ENCODE measurements at places on chromosomes 3 and 15.

DNA sequence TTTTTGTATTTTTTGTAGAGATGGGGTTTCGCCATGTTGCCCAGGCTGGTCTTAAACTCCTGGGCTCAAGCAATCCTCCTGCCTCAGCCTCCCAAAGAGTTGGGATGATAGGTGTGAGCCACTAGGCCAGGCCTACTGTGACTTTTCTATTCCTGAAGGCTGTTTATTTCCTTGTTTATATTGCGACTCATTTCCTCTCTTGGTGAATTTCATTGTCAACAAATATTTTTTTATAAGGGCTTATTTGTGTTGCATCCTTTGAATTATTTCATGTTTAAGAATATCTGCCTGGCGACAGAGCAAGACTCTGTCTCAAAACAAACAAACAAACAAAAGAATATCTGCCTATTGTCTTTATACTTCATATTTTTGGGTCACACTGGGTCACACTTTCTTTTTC, 29.4 kb upstream of the MCCC1 start:
- DNase-seq: no peak

GRCh38 chr3:39196671-39197356, 4.4 kb upstream of the XIRP1 start:
- DNase-seq: peak; percentile 37

- DNase-seq: peak; percentile 1
These were observed 617.6 kb upstream of the UBE2E2 start for GRCh38 chr3:22585504-22585903.

GRCh38 chr3:54157860-54158259, 35.5 kb downstream of the CACNA2D3 start:
- DNase-seq: no peak

DNA sequence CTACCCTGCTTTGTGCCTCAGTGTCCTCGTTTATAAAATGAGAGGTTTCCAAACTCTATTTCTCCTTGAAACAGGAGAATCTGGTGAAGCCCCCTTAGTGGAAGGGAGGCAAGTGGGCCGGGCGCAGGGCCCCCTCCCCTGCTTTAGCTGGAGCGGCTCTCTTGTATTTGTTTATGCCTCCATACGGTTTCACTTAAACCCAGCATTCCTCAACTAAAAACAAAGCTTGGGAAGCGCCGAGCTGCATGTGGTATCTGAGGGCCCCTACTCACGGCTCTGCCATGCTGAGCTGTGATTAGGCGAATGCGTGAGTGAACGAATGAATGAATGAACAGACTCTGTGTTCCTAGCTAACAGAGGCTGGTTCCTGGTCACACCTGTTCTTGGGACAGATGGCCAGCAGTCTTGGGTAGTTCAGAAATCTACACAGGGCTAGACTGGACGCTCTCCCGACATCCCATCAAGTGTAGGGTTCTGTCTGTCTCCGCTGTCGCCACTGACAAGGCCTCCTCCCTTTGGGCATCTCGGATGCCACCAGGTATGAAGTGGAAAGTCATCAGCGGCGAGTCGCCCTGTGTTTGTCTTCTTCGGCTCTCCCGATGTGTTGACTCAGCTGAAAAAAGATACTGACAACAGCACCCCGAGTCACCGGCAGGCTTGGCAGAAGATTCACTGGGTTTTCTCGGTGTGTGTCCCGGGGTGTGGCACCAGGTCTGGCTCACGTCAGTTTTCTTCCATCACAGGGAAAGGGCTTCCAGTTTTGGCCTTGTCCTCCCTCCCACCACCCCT, 42.4 kb upstream of the VPS8 start:
- no peak for DNase-seq

- no peak for DNase-seq
These were observed 2.5 kb downstream of the RORA start for GRCh38 chr15:61226361-61227256.

DNA sequence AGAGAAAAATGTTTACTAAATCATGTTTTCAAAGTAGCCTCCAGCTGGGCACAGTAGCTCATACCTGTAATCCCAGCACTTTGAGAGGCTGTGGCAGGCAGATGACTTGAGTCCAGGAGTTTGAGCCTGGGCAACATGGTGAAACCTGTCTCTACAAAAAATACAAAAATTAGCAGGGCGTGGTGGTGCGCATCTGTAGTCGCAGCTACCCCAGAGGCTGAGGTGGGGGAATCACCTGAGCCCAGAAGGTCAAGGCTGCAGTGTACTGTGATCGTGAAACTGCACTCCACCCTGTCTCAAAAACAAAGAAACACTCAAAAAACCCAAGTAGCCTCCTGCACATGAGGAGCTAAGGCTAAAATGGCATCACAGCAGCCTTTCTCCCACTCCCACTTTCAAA, 1.6 kb upstream of the PPIB start:
- no peak for DNase-seq

DNA sequence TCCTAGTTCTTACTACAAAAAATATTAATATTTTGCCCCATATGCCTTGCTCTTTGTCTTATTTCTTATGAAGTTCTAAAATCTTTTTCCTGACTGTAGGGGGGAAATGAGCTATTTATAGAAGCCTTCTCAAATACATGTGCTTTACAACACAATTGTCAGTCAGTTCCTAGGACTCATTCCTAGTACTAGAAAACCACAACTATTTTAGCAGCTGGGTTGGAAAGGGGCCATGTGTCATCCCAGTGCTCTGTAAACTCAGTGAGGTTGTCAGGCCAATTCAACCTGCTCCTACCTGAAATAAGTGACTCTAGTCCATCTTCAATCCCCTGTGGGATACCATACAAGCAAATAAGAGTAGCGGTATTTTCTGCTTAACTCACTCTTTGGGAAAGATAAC, 153.8 kb downstream of the ULK4 start:
- peak; percentile 79 for DNase-seq

DNA sequence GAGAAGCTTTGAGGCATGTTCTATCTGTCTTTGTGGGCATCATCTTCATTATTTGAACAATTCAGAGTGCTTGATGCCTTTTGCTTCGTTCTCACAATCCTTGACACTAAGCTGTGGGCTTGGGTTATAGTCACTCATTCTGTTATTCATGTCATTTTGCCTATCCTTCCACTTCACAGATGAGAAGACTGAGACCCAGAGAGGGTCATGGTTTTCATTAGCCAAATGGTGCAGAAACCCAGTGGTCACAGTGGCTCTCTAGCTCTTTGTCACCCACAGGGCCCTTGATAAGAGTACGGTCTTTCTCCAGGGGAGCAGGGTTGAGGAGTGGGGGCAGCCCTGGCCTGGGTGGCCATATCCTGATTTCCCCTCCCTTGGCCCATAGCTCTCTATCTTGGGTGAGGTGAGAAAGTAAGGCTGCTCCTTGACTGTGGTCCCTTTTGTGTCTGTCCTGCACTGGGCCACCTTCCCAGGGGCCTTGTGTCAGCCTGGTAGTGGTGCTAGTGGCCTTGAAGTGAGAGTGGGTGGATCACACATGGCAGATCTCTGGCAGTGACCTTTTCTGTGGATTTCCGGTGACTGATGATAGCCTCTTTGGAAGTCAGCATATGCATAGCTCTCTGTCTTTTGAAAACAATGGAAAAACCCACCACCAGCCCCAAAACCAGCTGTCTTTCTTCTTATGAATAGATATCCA, 130.1 kb downstream of the IGF1R start:
- DNase-seq: no peak

- no peak for DNase-seq
These were observed 349 bp downstream of the PPIB start for GRCh38 chr15:64162478-64162868.

DNA sequence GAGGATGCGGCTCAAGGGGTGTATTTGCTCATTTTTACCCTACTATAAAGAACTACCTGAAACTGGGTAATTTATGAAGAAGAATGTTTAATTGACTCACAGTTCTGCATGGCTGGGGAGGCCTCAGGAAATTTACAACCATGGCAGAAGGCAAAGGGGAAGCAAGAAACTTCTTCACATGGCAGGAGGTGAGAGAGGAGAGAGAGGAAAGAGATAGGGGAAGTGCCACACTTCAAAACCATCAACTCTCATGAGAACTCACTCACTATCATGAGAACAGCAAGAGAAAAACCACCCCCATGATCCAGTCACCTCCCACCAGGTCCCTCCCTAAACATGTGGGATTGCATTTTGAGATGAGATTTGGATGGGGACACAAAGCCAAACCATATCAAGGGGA, 192.7 kb downstream of the DIPK2A start:
- no peak for DNase-seq

GRCh38 chr15:39414201-39414600, 166.7 kb upstream of the THBS1 start:
- DNase-seq: no peak

DNA sequence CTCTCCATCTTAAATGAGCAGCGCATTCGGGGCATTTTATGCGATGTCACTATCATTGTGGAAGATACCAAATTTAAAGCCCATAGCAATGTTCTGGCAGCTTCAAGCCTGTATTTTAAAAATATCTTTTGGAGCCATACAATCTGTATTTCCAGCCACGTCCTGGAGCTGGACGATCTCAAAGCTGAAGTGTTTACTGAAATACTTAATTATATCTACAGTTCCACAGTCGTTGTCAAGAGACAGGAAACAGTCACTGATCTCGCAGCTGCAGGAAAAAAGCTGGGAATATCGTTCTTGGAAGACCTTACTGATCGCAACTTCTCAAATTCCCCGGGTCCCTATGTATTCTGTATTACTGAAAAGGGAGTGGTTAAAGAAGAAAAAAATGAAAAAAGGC, 44.4 kb upstream of the RASA2 start:
- no peak for DNase-seq

GRCh38 chr3:149170672-149171071, 41.2 kb downstream of the HPS3 start:
- no peak for DNase-seq

- peak; percentile 58 for DNase-seq
These were observed 14.8 kb upstream of the LCTL start for GRCh38 chr15:66580643-66581042.

- no peak for DNase-seq
These were observed 89.9 kb upstream of the CHL1 start for GRCh38 chr3:106619-107018.

DNA sequence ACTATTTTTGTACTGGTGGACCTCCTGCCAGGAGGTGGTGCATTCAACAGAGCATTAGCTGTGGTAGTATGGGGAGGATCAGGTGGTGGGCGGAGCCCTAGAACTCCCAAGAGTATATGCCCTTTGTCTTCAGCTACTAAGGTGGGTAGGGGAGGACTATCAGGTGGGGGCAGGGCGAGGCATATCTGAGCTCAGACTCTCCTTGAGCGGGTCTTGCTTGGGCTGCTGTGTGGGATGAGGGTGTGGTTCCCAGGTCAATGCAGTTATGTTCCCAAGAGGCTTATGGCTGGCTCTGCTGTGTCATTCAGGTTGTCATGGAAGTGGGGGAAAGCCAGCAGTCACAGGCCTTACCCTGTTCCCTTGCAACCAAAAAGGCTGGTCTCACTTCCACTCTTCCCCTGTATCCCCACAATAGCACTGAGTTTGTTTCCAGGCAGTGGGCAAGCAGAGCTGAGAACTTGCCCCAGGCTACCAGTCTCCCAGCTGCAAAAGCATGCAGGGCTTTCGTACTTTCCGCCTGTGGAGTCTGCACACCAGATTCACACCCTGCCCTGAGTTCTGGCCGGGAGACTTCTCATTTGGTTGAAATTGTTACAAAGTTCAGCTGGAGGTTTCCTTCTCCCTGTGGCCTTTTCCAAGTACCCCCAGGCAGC, 93.7 kb upstream of the DPPA4 start:
- no peak for DNase-seq

- no peak for DNase-seq
These were observed 894.6 kb downstream of the PLOD2 start for GRCh38 chr3:145266368-145266767.

GRCh38 chr15:59174835-59175831, 31.5 kb upstream of the LDHAL6B start:
- DNase-seq: peak; percentile 68

GRCh38 chr3:116440196-116440595, 5.1 kb downstream of the LSAMP start:
- no peak for DNase-seq

GRCh38 chr3:30578479-30578878, 27.9 kb upstream of the TGFBR2 start:
- peak; percentile 95 for DNase-seq

DNA sequence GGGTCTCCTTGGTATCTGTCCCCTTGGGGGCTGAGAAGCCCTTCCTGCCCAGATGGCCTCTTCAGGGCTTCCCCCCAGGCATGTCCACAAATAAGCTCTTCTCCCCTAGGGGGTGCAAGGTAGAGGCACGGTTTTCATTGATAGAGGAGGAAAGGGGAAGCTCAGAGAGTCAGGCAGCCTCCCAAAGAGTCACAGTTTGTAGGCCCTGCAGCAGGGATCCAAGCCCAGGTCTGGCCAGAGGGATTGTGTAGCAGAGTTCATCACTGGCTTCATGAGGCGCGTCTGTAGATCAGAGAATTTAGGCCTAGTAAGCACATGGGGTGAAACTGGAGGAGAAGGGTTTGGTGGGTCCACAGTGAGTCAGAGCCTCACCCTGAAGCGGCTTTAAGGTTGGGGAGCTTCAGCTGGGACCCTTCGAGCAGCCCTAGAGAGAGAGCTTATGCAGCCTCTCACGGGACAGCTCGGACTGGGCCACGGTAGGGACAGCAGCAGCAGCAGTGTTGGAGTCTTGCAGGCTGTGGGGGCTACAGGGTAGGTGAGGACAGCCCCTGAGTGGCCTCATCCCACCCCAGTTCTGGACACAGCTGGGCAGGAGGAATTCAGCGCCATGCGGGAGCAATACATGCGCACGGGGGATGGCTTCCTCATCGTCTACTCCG, 37.5 kb upstream of the ESYT3 start:
- DNase-seq: no peak

GRCh38 chr15:44956388-44956787, at the start of gene TERB2:
Gene TERB2 (plus strand): TSS chr15:44956687. CDS start chr15:44956719, 32 bp downstream.
- no peak for DNase-seq

DNA sequence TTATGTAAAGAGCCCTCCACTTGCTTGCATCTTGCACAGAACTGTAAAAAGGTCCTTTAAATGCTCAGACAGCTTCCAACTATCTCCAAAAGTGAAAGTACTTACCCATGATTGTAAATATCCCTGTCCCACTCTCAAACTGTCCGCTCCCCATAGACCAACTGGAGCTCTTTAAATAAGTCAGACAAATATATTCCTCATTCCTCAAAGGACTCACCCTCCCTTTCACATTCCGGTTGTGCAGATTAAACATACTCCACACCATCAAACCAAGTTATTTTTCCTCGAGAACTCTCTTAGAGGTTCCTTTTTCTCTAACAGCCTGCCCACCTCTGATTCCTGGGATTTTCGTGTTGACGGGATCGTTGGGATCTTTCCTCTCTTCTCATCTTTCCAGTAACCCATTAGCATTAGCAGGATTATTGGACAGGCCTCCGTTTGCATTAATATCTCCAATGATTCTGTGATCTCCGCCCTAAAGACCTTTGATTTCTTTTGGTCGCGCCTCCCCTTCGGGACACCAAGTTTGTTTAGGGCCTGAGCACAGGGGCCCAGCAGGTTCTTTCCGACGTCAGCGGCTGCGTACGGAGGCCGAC, 763 bp downstream of the GOLGB1 start:
- DNase-seq: peak; percentile 34

DNA sequence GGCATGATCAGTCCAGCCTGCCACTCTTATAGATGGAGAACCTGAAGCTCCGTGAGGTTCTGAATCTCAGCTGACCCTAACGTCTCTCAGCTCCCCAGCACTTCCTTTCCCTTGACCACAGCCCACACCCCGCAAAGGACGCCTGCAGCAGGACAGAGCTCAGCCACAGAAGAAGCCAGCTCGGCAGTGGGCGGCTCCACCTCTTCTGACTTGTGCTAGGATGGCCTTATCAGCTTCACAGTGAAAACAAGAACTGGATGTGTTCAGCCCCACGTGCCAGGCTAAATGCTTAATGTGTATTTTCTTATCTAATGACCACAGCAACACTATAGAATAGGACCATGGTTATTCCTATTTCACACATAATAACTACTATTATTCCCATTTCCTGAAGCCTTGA, 127.6 kb downstream of the ARNT2 start:
- no peak for DNase-seq

Measured in EH (cell line).